ENCODE measurements at places on chromosomes 3 and 15. TPM values are rescaled to one million over a fixed set of nuclear protein-coding genes. Genes with fewer than 3 reads are reported as not detected.

CHST13 gene
- 0.78 TPM for total RNA-seq

CFAP91 gene
- total RNA-seq: 0.31 TPM

PP2D1 gene
- total RNA-seq: not detected

EIF4E3 gene
- total RNA-seq: 3.8 TPM

ATP10A gene
- total RNA-seq: 9.2 TPM

SLC24A5 gene
- not detected for total RNA-seq

GOLGA6A gene
- 0.07 TPM for total RNA-seq

CCDC13 gene
- 0.41 TPM for total RNA-seq

GOLGA8H gene
- 2.6 TPM for total RNA-seq

KLHL40 gene
- total RNA-seq: not detected

KNL1 gene
- 5.3 TPM for total RNA-seq

GCNT3 gene
- 127 TPM for total RNA-seq
